ENCODE measurements at places on chromosomes 6 and 20.

- DNase-seq = no peak
Observed at GRCh38 chr6:28922004-28922820, 1.6 kb downstream of the TRIM27 start.

DNA sequence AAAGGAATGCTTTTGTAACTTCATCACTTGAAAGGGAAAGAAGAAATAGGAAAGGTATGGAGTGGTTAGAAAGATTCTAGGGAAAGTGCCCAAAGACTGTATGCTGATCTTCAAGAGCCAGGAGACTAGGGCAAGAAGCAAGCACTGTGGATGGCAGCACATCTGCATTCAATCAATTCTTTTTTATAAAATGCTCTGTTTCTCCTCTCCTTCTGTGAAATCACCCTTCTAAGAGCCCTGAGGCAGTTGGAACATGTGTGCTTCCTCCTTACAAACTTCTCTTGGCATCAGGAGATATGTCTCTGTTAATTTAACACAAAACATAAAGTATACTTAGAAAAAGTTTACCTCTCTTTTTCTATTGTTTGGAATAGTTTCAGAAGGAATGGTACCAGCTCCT lies 1162.2 kb upstream of the GJE1 start:
- DNase-seq = no peak

- no peak for DNase-seq
Observed at GRCh38 chr6:17292600-17293133, 11.5 kb downstream of the RBM24 start.

DNA sequence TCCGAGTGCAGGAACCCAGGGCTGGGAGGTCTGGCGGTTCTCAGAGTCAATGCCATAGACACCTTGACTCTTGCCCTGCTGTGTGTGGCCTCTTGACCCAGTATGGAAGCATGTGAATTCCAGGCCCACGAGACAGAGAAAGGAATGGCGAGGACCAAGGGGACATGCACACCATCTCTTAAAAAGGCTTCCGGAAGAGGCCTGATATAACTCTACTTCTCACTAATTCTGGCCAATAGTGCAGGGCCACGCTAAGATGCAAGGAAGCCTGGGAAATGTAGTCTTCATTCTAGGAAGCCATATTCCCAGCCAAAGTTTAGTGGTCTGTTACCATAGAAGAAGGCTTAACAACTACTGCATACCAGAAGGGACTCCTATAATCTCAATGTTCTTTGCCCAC lies 177.0 kb upstream of the KCNG1 start:
- DNase-seq = no peak

- no peak for DNase-seq
Observed at GRCh38 chr6:26414281-26414680, 12.2 kb downstream of the BTN3A1 start.

GRCh38 chr20:41268402-41268801 lies 49.1 kb downstream of the ZHX3 start:
- DNase-seq = no peak

DNA sequence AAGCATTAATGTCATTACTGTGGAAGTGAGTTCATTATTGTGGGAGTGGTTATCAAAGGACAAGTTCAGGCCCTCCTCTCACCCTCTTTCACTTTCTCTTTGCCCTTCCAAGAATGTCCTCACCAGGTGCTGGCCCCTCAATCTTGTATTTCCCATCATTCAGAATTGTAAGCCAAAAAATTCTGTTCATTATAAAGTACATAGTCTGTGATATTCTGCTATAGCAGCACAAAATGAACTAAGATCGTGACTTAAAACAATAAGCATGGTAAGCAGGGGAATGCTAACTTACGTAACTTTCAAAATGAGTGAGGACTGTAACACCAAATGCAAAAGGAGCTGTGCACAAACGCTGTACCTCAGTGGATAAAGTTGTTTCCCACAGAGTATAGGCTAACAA lies 515.7 kb upstream of the BTBD3 start:
- DNase-seq = no peak

DNA sequence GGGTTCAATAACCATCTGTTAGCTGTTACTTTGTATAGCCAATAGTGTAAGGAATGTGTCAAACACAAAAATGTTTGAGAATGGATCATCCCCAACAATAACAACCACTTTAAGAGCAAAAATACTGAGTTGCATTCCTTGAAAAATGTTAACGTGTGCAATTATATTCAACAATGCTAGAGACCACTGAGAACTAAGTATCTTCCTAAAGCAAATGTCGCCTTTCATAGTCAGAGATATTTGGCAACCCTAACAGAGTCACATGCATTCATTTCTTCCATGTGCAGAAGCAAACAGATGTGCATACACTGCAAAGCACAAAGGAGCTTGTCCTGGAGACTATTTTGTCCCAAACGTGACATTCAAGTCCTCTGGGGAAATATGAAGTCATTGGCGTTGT lies 448.6 kb downstream of the GJA1 start:
- no peak for DNase-seq
